NCI-H1436 treated with DMSO at 0.1 percent for 48 hours (cell line): ENCODE measurements at places on chromosomes 6 and 20.
A peak's percentile ranks its signal among the peaks of the same experiment; 100 is the strongest.

DNA sequence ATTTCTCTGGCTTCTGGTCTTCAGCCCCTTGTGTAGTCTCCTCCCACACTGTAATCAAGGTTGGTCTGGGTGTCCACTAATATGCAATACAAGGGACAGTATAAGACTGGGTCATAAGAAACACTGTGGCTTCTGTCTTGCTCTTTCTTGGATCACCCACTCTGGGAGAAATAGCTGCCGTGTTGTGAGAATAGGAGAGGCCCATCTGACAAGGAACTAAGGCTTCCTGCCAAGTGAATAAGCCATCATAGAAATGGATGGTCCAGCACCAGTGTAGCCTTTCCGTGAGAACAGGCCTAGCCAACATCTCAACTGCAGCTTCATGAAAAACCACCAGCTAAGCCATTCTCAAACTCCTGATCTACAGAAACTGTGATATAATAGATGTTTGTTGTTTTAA is 23.3 kb downstream of the BAG2 start:
- DNase-seq = no peak

- no peak for DNase-seq
These were observed 28.8 kb upstream of the CFAP206 start for GRCh38 chr6:87378947-87379346.

DNA sequence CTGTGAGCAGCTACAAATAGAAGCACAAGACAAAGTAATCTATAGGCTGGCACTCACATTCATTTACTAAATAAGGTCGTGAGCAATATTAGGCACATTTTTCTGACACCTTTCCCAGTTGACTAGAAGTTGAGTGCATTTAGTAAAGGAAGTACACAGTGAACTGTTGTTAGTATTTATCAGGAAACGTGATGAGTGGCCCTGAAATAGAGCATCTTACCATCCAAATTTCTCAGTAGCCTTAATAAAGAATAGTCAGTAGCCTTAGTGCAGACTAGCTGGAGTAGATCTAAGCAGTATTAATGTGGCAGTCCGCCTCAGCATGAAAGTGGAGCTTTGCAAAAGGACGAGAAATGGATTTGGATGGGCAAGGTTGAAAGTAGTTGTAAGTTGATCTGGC is 205.5 kb upstream of the QKI start:
- no peak for DNase-seq

DNA sequence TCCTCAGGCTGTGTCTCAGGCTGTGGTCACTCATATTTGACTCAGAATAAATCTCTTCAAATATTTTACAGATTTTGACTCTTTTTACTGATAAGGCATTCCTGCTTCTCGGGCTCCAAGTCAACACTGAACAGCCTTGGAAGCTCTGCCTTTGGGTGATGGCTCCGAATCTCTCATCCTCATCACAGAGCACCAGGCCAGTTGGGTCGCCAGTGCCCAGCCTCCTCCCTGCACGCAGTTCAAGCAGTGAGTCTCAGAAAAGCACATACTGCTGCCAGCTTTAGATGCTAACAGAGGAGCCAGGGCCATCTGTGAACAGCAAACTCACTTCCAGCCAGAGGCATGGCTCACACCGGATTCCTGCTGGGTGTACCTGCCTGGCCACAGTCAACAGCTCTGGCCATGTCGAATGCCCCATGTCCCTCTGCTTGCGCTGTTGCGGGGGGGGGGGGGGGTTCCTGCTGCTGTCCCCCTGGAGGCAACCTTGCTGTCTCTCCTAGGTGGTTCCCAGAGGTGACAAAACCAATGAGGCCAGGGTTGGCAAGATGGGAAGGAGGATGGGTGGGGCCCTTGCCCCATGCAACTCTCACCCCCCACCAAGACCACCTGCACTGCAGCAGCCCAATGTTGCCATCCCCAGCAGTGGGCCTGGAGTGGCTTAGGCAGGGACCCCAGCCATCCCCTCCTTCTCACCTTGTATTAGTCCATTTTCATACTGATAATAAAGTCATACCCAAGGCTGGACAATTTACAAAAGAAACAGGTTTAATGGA is 248.8 kb downstream of the ERMARD start:
- DNase-seq = no peak

DNA sequence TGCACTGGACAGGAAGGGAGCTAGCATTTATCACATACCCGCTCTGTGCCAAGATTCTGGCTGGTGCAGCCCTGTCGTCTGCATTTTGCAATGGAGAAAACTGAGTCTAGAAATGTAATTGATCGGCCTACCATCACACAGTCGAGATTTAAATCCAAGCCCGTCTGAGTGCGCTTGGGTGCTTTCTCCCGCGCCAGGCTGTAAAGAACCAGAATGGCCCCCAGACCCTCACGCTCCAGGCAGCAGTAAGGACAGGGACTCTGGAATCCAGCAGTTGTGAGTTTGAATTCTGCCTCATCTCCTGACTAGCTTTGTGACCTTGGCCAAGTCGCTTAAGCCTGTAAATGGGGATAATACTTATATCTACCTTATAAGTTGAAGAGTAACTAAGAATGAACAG is 10.8 kb downstream of the DYNLRB1 start:
- no peak for DNase-seq

DNA sequence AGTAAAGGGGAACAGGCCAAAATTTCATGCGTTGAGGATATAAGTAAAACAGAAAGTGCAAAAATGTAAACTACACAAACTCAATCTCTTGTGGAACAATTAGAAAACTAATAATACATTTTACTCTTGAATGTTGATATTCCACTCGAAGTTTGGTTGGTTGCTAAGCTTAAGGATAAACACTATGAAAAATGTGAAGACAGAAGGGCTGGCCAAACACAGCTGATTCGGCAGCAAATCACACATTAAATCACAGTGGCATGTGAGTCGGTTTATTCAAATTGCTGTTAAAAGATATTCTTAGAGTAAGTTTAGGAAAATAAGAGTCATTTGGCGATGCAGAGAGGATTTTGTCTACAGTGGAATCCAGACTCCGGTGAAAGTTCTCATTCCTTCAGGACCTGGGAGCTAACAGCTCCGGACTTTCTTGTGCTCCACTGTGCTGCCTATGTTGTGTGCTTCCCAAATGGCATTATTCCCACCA is 1.4 kb upstream of the EPM2A start:
- DNase-seq = no peak

- no peak for DNase-seq
These were observed 124.3 kb upstream of the TMEM170B start for GRCh38 chr6:11413117-11413687.

GRCh38 chr20:5886788-5887187 is 63.5 kb downstream of the TRMT6 start:
- DNase-seq = no peak

DNA sequence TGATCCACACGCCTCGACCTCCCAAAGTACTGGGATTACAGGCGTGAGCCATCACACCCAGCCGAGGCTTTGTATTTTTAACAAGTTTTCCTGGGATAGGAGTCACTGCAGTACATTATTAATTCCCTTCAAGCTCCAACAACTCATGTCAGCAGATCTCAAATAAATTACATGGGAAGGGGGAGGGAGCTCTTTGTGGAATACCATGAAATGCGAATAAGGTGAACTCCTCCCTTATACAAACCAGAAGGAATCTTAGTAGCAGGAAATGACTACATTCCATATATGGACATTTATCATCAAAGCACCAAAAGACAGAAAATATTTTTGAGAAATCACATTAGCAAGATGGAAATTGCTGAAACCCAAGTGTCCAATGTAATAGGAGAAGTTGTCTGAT is 2.9 kb downstream of the GSS start:
- no peak for DNase-seq

DNA sequence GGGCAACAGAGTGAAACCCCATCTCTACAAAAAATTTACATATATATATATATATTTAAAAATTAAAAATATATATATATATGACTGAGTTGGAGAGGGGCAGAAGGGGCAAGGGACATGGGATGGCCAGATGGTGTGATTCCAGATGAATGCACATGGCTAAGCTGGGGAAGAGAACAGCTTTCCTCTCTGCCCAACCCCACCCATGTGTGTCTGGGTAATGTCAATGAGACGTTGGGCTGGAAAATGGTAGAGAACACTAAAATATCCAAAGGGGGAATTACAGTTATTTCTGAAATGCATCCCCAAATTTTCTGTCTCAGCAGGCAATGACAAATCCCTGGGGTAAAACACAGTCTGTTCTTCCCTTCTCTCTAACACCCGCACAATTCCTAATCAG is 31.2 kb upstream of the CCND3 start:
- no peak for DNase-seq

GRCh38 chr6:137944793-137945498 is 77.9 kb downstream of the TNFAIP3 start:
- no peak for DNase-seq

- no peak for DNase-seq
These were observed 34.0 kb downstream of the KIF25 start for GRCh38 chr6:168031411-168031971.

DNA sequence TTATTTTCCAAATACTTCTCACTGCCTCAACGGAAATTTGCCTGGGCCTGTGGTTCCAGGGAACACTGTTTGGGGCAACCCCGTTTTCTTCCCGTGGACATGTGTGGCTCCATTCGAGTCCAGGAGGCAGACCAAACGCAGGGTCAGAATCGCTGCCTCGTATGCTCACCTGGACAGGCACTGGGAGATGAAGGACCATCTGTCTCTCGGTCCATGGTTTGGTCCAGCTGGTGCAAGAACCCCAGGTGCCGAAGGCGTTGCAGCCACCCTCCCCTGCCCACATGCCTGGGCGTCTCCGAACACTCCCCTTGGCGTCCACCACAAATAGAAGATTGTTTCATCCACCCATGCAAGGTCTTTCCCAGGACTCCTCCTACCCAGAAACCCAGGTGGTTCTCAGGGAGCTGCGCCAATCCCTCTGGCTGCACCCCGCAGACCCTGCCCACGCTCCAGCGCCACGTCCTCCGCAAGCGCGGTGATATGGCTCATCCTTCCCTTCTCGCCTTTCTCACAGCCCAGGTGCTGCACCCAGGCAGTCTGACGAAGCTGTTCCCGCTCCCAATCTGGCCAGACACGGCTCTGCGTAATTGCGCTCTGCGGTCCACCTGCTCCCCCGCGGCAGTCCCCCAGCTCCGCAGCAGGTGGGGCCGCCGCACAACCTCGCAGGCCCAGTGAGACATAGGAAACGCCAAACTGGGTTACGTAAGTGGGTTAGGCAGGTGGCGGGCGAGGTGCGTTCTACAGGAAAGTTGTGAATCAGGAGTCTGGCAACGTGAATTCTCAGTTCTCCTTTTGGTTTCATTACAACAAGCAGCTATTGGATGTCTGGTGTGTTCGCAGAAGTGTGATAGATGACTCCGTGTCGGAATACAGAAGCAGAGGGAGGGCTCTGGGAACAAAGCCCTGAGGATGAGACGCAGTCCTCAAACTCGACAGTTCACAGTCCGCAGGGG is 146.2 kb upstream of the ECI2 start:
- peak; percentile 41 for DNase-seq

DNA sequence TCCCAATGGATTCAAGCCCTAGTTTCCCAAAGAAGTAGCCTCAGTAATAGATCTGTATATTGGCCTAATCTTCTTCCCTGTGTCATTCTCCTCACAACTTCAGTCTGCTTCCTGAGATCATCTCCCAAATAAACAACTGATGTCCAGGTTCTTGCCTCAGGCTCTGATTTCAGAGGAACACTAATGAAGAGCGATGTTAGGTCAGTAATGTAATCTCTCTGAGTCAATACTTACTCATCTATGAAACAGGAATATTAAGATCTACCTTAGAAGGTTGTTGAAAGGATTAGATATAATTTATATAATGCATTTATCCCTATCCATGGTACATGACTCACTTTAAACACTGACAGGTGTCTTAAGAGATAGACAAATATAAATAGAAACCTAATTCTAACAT is 246.0 kb upstream of the FLRT3 start:
- DNase-seq = no peak

GRCh38 chr6:21747441-21747840 is 153.9 kb downstream of the SOX4 start:
- DNase-seq = no peak

DNA sequence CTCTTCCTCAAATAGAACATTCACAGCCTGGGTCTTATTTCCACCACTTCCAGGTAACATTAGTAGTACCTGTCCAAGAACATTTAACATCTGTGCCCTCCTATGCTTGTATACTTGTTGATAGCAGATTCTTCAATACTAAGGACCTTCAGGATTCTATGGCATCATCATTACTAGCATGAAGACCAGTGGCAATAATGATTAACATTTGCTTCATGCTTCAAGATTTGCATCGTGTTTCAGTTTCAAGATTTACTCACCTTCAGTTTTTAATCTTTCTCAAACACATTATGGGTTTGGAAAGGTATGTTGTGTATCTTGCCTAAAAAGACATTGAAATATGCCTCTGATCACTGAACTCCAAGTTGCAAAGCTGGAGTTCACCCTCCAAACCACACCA is 412.8 kb upstream of the NRSN1 start:
- no peak for DNase-seq

- DNase-seq = no peak
These were observed 102.6 kb downstream of the COL21A1 start for GRCh38 chr6:56144538-56145324.

DNA sequence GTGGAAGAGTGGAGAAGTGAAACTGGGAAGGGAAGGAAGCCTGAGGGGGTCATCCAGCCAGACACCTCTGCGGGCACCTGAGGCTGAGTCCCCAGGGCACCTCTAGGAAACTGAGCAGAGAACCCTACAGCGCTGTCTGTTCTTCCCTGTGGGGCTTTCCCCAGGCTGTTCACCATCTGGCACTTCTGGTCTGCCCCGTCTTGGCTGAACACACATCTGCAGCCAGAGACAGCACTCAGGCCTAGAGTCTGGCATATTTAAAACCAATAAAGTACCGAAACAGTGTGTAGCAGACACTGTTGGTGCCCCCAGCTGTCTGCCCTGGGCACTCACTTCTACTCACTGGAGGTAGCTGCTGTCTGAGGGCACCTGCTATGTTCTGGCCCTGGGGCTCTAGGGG is 9.4 kb upstream of the ARFGEF2 start:
- no peak for DNase-seq

GRCh38 chr20:24729896-24730605 is 219.0 kb upstream of the CST7 start:
- no peak for DNase-seq

DNA sequence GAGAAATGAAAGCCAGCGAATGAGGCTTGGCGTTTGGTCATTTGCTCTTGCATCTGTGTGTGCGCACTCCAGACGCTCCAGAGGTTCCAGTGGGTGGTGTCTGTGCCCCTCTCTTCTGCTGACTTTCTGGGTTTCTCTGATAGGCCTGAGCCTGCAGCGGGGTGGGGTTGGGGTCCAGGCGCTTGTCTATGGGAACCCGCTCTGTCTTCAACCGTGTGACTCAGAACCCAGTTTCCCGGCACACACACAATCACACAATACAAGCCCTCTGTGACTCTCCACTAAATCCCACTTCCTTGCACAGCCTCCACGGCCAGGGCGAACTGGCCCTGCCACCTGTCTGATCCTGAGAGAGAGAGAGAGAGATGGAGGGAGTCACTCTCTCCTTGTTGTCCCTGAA is 24.6 kb downstream of the RBM38 start:
- no peak for DNase-seq

GRCh38 chr6:5744497-5744896 is 262.2 kb downstream of the NRN1 start:
- no peak for DNase-seq
